ENCODE measurements at places on chromosomes 4 and X.

- no peak for DNase-seq
Measured at GRCh38 chr4:123893011-123893981, 496.7 kb downstream of the SPRY1 start.

DNA sequence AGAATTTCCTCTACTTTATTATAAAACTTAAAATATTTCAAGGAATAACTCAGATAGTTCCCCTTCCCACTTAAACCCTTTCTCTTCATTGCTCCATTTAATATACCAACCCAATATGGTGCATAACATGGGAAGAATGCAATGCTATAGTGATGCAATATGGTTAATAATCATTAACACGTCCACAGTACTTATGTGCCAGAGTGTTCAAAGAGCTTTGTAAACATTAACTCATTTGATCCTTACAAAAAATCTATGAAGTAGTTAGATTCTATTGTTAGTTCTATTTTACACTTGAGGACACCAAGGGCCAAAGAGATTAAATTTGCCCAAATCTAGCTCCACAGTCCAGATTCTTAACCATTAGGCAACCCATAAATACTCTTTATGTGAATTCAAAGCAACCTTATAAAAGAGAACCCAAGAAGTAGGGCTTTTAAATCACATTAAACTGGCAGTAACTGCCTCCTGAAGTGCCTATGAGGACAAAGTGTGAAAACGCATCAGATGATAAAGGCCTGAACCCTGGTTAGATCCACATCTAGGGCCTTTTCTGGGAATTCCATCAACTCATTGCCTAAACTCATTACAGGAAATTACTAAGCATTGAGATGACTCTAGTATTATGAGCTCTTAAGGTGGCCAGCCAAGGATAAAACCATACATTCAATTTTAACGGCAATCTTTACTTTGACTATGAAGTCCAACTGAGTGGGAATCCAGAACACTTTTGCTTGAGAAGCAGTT lies 94.3 kb downstream of the AREG start:
- DNase-seq, result no peak

GRCh38 chrX:69083361-69083760 lies 81.9 kb downstream of the PJA1 start:
- no peak for DNase-seq

GRCh38 chrX:77628294-77629025 lies 157.6 kb downstream of the ATRX start:
- no peak for DNase-seq

- DNase-seq, result peak; percentile 35
Measured at GRCh38 chrX:71616672-71617529, 1.4 kb downstream of the CXCR3 start.

DNA sequence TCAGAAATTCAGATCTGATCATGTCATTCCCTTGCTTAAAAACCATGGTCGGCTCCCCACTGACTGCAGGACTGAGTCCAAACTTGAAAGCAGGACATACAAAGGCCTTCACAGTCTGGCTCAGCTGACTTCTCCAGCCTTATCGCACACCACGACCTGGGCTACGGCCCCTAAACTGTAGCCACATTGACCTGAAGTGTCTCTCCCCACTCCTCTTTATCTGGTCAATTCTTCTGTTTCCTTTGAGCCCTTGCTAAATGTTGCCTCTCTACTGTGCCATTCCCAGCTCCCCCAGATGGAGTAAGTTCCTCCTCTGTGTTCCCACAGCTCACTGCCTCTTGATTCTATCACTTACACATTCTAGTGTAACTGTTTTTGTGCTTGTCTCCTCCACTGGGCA lies 60.5 kb upstream of the CITED1 start:
- no peak for DNase-seq

- no peak for DNase-seq
Measured at GRCh38 chrX:39176105-39176504, 374.8 kb downstream of the MID1IP1 start.

- DNase-seq, result no peak
Measured at GRCh38 chr4:168336837-168337549, 18.4 kb upstream of the DDX60 start.

- DNase-seq, result no peak
Measured at GRCh38 chrX:56947699-56948098, 47.6 kb downstream of the SPIN3 start.

DNA sequence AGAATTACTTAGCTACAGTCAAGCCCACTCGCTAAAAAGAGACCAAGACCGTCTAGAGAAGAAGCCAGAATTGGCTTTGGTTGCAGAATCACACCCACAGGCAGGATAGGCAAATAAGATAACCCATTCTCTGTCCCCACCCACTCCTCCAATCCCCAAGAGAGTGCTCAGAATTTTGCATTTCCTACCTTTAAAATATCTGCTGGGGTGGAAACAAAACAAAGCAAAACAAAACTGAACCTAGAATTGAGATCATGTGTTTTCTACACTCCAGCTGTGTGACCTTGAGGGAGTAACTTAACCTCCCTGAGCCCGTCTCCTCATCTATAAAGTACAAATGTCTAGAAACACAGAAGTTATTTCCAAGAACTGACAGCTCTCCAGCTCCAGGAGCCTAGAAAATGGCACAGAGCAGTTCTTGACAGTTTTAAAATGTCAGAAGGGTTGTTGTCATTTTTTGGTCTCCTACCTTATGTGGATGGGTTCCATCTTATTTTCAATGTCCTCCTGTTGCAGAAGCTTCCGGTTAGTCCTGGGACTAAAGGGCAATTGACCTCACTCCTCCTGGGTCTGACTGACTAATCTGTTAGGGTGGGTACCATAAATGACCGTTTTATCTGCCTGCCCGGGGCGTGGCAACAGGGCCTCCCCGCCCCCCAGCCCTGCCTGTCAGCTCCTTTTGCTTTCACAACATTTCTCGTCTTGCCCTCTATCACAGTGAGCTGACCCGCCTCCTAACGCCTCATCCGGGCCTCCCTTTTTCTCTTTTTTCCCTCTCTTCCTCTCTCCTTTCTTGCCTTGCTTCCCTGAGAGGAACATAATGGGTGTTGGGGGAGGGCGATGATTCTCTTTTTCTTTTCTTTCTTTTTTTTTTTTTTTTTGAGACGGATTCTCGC lies 114.0 kb downstream of the RBM47 start:
- DNase-seq, result no peak

GRCh38 chr4:26175006-26175786 lies 145.6 kb upstream of the RBPJ start:
- no peak for DNase-seq

- DNase-seq, result peak; percentile 30
Measured at GRCh38 chr4:148893095-148893494, 450.9 kb upstream of the NR3C2 start.

All from iPS-NIHi11 (cell line).